ENCODE measurements at places on chromosomes 16 and 17.
A peak's percentile ranks its signal among the peaks of the same experiment; 100 is the strongest.

DNA sequence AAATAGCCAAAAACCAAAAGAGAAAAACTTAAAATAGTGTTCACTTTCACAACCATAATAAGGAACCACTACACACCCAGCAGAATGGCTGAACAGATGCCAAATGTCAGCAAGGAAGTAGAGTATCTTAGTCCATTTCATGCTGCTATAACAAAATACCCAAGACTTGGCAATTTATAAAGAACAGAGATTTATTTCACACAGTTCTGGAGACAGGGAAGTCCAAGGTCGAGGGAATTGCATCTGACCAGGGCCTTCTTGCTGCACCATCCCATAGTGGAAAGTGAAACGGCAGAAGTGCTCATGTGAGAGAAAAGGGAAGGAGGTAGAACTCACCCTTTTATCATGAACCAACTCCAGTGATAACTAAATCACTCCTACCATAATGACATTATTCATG, 33.8 kb upstream of the CCL22 start:
- no peak for DNase-seq

DNA sequence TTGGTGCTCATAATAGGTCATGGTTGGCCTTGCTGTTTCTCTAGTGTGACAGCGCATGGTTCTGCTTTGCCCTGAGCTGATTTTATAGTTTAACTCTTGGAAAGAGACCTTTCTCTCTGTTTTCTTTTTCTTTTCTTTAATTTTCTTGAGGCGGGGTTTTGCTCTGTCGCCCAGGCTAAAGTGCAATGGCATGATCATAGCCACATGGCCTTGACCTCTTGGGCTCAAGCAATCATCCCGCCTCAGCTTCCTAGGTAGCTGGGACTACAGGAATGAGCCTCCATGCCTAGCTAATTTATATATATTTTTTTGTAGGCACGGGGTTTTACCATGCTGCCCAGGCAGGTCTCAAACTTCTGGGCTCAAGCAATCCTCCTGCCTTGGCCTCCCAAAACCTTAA, 80.4 kb upstream of the DNAJA2 start:
- DNase-seq = no peak

DNA sequence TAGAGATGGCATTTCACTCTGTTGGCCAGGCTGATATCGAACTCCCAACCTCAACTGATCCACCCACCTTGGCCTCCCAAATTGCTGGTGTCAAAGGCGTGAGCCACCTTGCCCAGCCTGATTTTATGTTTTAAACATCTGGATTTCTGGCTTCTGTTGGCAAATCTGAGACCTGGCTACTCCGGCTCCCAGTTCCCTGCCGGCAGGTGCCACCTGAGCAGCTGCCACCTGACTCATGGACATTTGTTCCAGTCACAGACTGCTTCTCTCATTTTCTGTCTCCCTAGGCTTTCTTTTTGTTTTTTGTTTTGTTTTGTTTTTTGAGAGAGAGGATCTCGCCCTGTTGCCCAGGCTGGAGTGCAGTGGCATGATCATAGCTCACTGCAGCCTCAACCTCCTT, 9.6 kb downstream of the PMM2 start:
- no peak for DNase-seq

GRCh38 chr17:44922746-44923470, 7.6 kb upstream of the GFAP start:
- no peak for DNase-seq

- no peak for DNase-seq
These were observed 39.4 kb downstream of the STH start for GRCh38 chr17:46038414-46038813.

DNA sequence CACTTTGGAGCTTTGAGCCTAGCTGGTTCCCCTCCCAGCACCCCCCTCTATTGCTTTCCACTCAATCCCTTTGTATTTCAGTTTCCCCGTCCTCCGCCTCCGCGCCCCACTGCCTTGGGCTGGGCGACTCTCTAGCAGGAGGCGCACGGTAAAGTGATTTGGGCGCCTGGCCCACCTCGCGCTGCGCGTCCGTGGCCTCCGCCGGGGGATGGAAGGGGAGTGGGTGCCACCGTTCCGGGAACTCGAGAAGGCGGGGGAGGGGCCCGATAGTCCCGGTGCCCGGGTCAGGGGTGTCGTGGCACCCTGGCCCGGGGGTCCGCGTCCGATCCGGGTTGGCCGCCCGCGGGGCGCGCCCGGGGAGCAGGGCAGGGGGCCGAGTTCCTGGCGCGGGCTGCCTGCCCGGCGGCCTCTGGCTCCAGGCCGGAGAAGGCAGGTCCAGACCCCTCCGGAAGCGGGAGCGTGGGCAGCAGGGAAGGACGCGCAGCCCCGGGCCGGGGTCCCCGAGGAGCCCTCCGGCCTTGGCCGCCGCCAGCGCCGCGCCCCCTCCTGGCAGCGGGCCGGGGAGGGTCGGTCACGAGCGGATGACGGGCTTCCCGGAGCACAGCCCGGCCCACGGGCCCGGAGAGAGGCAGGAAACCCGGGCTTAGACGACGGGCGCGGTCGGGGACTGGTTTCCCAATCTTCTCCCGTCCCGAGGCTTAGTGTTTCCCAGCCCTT, 15.8 kb downstream of the MEOX1 start:
- peak; percentile 11 for DNase-seq

GRCh38 chr17:15262291-15263205, 2.6 kb downstream of the PMP22 start:
- DNase-seq = no peak

- no peak for DNase-seq
These were observed 14.9 kb downstream of the LIMD2 start for GRCh38 chr17:63685041-63685440.

- DNase-seq = no peak
These were observed 266.4 kb downstream of the HAPSTR1 start for GRCh38 chr16:9357829-9358228.

GRCh38 chr17:41882756-41883155, 17.5 kb upstream of the KLHL11 start:
- DNase-seq = no peak

GRCh38 chr17:57495771-57496170, 239.4 kb downstream of the MSI2 start:
- DNase-seq = no peak

DNA sequence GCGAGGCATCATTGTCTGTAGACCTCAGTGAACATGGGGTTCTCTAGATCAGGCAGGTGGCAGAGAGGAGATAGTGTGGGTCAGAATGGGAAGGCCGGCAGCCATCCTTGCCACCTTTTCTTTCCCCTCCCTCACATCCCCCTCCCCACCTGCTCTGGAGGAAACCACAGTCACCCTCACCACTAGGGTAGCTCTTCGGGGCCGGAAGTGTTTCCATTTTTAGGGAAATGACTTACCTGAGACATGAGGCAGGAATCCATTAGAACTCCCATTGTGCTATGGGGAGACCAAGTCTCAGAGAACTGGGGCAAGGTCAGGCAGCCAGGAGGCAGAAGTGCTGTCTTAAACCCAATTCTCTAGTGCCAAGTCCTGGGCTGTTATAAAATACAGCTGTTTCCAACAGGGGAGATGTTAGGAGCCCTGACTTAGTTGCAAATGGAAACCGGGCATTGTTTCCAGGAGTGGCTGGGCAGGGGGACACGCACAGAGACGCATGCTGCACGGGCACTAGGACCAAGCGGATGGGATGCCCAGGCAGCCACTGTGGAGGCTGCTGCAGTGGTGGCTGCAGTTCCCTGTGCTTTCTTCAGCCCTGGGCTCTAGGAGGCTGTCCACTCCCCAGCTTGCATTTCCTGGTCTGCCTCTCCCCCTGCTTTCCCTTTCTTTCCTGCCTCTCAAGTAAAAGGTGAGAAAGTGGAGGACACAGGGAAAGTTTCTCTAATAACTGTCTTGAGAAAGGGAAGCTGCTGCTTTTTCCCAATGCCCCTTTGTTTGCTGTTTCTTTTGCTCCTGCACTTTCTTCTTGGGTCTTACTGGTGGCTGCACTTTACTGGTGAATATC, 2.8 kb downstream of the HAS3 start:
- no peak for DNase-seq

DNA sequence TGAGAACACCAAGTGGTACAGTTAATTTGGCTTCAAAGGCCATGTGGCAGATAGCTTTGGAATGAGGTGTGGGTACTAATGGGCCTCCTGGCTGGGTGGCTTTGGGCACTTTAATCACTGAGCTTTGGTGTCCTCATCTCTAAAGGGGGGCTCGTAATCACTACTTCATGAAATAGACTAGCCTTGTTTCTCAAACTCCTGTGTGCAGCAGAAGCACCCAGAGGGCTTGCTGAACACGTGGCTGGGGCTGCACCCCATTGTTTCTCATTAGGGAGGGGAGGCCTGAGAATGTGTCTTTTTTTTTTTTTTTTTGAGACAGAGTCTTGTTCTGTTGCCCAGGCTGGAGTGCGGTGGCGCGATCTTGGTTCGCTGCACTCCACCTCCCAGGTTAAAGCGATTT, 5.8 kb downstream of the EPN2 start:
- DNase-seq = no peak

GRCh38 chr17:46035112-46035818, 36.2 kb downstream of the STH start:
- DNase-seq = no peak

GRCh38 chr17:41060052-41060604, at the start of gene KRTAP2-3:
KRTAP2-3 (minus strand) TSS chr17:41060114; CDS start chr17:41060050, 64 bp downstream.
- DNase-seq = no peak

DNA sequence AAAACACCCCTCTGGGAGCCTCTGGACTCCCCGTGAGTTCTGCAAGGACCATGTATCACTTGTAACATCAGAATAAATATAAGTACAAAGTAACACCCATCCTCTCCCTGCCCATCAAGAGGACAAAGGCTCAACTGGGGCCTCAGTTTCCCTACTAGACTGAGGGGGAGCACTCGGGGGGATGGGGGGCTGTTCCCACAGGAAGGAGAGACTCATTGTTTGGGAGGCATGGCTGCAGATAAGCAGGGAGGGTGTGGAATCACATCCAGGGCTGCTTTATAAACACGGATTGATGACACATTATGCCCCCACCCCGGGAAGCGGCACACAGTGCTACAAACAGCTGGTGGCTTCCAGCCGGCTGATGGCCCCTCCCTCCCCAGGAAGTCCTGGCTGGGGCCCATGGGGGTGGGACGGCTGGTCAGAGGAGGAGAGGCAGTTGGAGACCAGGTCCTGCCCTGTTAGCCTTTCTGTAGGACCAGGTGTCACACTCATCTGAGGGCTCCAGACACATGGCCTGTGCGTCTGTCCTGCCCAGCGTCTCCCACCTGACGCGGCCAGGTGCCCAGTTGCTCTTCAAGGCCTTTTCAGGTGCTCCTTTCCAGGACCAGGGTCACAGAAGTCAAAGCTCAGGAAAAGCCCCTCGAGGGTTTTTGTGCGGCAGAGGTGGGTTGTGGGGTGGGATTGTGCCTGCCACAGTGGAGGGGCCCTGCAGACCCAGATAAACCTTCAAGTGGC, 1.3 kb upstream of the MPG start:
- no peak for DNase-seq

GRCh38 chr16:9836118-9836736, 346.0 kb downstream of the GRIN2A start:
- DNase-seq = no peak

- DNase-seq = no peak
These were observed 60.6 kb downstream of the SCNN1B start for GRCh38 chr16:23362460-23363317.

DNA sequence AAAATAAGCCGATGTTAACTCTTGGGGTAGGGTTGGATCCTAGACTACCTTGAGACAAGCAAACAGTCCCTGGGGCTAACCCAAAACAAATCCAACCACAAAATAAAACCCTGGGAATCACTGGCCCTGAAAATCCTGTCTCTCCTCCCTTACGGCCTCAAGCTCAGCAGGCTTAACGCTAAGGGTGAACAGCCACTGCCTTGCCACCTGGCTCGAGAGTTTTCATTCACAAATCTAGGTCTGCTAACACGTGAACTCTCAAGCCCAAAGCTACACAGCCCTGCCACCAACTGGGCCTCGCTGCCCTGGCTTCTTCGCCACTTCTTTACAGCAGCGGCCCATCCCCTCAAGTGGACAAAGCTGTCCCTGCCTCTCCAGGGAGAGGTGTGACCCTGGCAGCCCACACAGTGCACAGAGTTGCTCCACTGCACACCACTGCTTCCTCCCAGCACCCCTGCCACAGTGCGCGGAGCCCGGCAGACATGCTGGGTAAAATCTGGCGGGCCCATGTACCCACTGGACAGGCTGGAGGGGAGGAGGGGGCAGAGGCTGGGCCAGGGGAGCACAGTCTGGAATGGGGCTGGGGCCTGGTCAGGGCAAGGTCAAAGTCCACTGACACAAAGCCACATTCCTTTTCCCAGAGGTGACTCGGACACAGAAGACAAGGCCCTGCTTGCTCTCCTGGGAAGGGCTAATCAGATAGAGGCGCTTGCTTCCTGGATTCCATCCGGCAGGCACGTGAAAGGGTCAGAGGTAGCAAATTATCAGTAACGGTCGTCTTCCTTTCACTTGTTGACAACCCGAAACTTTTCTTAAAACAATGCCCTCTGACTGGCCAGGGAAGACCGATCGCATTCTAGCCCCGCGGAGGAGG, 996 bp downstream of the PCYT2 start:
- no peak for DNase-seq

- DNase-seq = no peak
These were observed 20.6 kb downstream of the B9D1 start for GRCh38 chr17:19341641-19342610.

DNA sequence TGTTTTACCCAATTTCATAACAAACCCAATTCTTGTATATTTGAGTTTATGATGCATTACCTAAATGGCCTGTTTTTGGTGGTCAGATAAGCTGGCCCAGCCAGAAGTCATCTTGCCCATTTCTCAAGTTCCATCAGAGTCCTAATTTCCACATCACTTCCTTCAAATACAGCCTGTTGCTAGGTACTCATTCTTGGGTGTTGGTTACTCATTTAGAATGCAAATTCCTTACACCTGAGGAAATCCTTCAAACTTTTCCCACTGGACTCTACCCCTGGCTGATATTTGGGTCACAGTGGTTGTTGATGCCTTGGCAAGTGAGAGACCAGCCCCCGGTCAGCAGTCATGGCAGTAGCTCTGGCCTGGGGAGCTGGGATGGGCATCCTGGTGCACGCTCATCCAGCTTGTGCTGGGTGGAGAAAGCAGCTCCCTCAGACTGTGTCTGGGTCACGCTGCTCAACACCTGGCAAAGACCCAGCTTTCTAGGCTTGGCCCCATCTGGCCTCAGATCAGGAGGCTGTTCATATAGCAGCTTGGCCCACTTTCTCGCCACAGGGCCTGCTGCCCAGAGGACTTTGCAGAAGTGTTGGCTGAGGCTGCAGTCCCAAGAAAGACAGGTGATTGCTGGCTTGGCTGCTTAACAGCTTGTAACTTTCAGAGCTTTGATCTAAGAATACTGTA, 25.8 kb downstream of the WSB1 start:
- DNase-seq = no peak

- no peak for DNase-seq
These were observed 7.9 kb downstream of the SETD1A start for GRCh38 chr16:30965436-30965835.
